ENCODE measurements at places on chromosomes 7 and 10.

- DNase-seq, result no peak
These were observed 26.6 kb upstream of the SNX10 start for GRCh38 chr7:26265065-26265464.

GRCh38 chr10:121404611-121405010 lies 193.6 kb downstream of the FGFR2 start:
- no peak for DNase-seq

- DNase-seq, result no peak
These were observed 454.0 kb upstream of the SORCS1 start for GRCh38 chr10:107618504-107618994.

- DNase-seq, result no peak
These were observed 22.9 kb upstream of the CAMK2B start for GRCh38 chr7:44348300-44348699.

- no peak for DNase-seq
These were observed 220.8 kb upstream of the NFE2L3 start for GRCh38 chr7:25931156-25931555.

DNA sequence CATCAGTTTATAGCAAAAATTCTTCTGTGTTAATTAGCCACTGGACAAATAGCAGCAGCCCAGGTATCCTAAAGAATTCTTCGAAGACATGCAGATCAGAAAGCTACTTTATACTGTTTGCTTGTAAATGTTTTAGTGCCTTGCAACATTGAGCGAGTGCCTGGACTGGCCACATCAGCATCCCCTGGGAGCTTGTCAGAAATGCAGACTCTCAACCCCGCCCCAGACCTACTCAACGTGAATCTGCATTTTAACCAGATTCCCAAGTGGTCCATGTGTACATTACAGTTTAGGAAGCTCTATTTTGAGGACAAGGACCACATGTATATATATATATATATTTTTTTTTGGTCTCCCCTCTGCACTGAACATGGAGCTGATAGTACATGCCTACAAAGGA lies 18.5 kb upstream of the PLEKHS1 start:
- no peak for DNase-seq

- DNase-seq, result no peak
These were observed 44.4 kb downstream of the MCU start for GRCh38 chr10:72736176-72736827.

- DNase-seq, result no peak
These were observed 19.9 kb downstream of the UPF2 start for GRCh38 chr10:12022580-12023257.

GRCh38 chr7:15417341-15417988 lies 144.3 kb downstream of the AGMO start:
- DNase-seq, result no peak

- no peak for DNase-seq
These were observed 133.6 kb downstream of the CUBN start for GRCh38 chr10:16995867-16996529.

DNA sequence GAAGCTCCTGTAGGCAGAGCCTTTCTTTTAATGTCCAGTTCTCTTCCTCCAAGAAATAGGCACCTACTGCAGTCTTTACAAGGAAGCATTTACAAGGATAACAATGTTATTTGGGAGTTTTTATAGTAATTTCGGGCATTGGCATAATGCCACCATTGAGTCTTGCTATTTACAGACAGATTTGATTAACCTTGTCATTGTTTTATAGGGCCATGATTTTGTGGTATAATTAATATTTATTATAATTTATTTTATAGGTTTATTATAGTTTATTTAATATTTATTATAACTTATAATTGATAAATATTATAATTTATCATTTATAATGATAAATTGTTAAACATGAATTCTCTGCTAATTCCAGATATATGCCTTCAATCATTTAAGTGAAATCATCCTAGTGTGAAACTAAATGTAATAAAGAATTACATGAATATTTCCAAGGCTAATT lies 573 bp upstream of the POT1 start:
- DNase-seq, result no peak

DNA sequence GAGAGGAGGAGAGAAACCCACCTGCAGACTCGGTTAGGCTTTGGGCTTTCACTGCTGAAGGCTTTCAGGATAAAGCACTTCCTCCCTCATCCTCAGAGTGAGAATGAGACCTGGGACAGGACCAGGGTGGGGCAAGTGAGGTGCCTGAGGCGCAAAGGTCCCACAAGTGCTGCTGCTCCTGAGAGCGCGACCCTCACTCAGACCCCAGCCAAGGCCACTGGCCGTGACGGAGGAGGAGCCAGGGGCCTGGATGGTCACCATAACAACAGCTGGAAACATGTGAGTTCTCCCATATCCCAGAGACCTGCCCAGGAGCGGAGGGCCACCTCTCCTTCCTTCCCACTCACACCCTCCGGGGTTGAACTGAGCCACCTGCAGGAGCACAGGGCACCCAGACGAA lies 46.9 kb upstream of the MKRN1 start:
- no peak for DNase-seq

- no peak for DNase-seq
These were observed 106.2 kb upstream of the GLCCI1 start for GRCh38 chr7:7862393-7862792.

- DNase-seq, result peak; percentile 57
These were observed 83.7 kb upstream of the EFCAB10 start for GRCh38 chr7:105664816-105665525.

- peak; percentile 32 for DNase-seq
These were observed 875 bp upstream of the DDIT4 start for GRCh38 chr10:72272689-72273409.

DNA sequence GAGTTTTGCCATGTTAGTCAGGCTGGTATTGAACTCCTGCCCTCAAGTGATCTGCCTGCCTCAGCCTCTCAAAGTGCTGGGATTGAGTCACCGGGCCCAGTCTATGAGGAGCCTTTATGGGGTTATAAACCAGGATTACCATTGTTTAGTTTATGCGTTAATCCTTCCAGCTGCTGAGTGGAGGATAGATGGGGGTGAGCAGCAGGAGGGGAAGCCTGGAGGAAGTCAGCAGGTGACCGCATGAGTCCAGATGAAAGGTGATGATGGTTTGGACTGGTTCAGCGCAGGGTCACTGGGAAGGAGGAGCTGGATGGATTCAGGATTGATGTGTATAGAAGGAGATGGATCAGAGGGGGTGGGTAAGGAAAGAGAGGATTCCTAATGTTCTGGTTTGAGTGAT lies 197.1 kb downstream of the ADAM12 start:
- no peak for DNase-seq

DNA sequence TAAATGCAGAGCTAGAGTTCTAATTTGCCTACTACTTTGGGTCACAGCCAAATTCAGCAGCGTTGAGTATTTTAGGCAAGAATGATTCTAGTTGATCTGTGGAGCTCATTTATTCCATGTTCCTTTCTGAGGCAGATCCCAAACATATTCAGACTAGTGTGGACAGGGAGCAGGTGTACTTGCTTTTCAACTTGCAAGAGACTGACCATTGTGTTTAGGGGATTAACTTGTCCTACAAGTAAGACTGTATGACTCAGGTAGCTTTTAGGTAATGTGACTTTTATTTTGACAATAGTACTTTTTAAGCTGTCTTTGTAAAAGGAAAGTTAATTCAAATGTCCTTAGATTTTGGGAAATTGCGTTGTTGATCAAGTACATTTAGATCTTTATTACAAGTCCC lies 285.5 kb downstream of the TWIST1 start:
- DNase-seq, result no peak

- DNase-seq, result no peak
These were observed 880 bp downstream of the HERC4 start for GRCh38 chr10:68074031-68074774.

GRCh38 chr7:27670676-27671075 lies 8.0 kb upstream of the HIBADH start:
- no peak for DNase-seq

DNA sequence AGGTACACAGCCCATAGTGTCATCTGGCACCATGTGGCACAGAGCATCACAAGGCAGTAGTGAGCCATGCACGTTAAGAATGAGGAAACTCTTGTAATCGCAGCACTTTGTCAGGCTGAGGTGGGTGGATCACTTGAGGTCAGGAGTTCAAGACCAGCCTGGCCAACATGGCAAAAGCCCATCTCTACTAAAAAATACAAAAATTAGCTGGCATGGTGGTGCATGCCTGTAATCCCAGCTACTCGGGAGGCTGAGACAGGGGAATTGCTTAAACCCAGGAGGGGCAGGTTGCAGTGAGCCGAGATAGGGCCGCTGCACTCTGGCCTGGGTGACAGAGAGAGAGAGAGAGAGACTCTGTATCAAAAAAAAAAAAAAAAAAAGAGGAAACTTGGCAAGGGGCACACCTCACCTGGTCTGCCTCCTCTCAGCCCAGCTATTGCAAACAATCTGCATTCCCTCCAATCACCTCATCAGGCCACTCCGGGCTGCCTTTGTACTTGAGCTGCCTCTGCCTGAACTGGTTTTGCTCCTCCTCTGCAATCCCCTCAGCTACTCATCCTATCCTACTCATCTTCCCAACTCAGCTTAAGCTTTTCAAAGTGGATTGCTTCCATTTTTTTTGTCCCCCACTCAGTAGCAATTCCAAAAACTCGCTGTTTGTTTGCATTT lies 46.0 kb upstream of the OPTN start:
- DNase-seq, result no peak

DNA sequence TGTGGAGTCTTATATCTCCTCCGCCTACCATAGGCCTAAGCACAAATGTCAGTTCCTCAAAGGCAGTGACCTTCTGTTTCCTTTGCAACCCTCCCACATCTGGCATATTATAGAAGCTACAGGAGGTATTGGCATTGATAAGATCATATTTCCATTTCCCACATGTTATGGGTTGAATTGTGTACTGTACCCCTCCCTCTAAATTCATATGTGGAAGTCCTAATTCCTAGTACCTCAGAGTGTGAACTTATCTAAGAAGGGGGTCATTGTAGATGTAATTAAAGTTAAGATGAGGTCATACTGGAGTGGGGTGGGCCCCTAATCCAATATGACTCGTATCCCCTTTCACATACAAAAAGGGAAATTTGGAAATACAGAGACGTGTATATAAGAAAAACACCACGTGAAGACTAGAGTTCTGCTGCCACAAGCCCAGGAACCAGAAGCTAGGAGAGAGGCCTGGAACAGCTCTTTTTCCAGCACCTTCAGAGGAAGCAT lies 6.1 kb upstream of the LAMB4 start:
- DNase-seq, result no peak

DNA sequence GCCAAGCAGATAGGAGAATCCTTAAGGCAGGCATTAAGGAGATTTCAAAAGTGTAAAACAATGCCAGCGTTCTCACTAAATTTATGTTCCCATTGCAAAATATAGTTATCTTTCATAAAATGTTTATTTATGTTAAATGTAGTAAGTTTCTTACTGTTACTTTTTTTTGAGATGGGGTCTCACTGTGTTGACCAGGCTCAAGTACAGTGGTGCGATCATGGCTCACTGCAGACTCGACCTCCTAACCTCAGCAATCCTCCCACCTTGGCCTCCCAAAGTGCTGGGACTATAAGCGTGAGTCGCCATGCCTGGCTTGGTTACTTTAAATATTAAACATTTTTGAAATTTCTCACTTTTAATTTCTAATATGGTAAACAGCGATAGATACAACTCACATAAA lies 31.8 kb upstream of the PRKAR2B start:
- no peak for DNase-seq

GRCh38 chr10:33153968-33154327 lies 180.5 kb downstream of the NRP1 start:
- no peak for DNase-seq

DNA sequence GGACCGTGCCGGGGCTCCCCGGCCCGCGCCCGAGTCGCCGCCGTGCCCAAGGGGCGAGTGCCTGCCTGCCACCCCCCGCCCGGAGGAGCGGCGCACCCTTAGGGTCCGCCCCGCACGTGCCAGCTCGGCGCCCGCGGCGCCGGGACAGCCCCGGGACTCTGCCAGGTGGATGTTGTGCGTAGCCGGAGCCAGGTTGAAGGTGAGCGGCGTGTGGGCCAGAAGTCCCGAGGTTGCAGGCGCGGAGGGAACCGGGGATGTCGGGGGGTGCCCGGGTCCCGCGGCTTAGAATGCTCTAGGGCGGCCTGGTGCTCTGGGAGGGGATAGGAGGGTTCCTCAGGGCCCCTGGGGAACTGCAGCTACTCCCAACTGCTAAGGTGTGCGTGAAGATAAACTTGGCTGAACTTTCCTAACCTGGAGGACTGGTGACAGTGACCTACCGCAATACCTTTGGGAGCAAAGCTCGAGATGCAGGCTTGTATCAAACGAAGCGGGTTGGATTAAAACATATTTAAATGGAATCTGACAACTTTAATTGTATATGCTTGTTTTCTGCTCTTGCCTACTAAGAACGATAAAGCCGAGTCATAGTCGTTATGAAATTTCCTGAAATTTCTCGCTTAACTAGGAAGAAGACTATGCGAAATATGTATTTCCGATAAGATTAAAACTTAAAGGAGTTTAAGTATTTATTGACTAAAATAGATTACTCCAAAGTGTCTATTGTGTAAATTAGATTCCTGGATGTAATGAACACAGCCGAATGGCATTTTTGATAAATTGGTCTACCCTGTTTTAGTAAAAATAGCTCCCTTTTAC lies at the start of gene CUX1:
Gene CUX1, plus strand, starts transcription at position 156 of the 816 bp plus-strand sequence. Its CDS starts 14 bp downstream, at position 170.
- no peak for DNase-seq

GRCh38 chr7:74475243-74475986 lies 21.7 kb downstream of the GTF2IRD1 start:
- DNase-seq, result peak; percentile 30

DNA sequence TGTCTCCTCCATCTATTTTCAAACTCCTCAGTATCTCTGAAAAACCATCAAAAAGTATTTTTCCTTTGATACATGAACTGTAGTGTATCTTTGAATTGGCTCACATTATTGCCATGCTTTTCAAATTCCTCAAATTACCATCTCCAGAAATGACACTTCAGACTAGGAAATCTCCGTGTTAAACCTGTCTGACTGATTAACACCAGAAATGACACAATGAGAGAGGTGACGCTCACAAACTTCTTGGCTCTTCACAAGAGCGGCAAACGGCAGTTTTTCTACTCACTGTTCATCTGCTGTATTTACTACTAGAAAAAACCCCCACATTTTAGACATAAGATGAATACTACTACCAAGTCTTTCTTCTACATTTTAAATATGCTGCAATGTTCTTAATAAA lies 56.6 kb downstream of the MKX start:
- no peak for DNase-seq

DNA sequence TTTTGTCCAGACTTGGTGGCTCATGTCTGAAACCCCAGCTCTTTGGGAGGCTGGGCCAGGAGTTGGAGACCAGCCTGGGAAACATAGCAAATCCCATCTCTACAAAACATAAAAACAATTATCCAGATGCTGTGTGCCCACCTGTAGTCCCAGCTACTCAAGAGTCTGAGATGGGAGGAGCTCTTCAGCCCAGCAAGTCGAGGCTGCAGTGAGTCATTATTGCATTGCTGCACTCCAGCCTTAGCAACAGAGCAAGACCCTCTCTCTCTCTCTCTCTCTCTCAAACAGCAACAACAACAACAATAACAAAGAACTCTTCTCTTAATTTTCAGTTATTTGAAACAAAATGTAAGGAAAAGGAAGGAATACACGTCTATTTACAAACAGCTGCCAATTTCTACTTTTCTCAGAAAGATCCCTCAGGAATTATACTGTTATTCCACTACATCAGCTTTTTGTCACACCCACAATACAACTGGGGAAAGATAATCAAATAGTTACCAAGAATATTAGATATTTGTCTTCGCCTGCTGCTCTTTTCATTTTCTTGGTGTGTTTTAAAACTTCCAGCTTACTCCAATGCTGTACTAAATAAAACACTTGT lies 5.1 kb upstream of the TSPAN12 start:
- no peak for DNase-seq

- DNase-seq, result no peak
These were observed 250.5 kb downstream of the NSUN6 start for GRCh38 chr10:18400906-18401245.

GRCh38 chr7:43653466-43653865 lies 70.6 kb downstream of the STK17A start:
- no peak for DNase-seq
